ENCODE measurements at places on chromosomes 1 and 21.
A peak's percentile ranks its signal among the peaks of the same experiment; 100 is the strongest.

- no peak overlapping the region for H3K4me3 ChIP-seq
Observed at GRCh38 chr21:42777757-42778344, 101.5 kb downstream of the WDR4 start.

DNA sequence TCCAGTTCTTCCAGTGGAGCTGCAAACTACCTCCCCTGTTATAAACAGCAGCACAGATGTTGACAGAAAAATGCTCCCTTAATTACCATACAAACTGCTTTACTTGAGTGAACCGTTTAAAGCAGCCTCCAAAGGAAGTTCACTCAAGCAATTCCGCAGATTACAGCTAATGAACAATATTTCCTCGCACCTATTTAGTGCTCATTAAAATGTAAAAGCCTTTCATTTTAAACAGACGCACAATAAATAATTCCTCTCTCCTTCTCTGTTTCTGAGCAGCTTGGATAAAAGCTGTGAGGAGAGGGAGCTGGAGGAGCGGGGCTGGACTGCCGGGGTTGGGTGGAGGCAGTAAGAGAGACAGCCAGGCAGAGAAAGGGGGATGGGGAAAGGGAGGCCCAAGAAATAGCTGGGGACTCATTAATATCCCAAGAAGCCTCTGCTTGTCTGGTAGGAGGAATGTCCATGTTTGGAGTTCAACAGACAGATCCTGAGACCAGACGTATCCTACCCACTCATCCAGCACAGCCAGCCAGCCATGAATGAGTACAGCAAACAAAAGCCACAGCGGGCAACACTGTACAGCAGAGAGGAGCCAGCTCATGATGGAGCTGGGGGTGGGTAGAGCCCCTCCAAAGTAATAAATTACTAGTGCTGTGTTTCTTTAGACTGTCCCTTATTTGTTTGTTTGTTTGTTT lies 227.7 kb downstream of the GPATCH2 start:
- no peaks in the 10 kb centered on the region for H3K4me1 ChIP-seq
- H3K27me3 ChIP-seq, result no peaks in the 10 kb centered on the region
- H3K27ac ChIP-seq, result no peak overlapping the region
- DNase-seq, result no peak
- no peaks in the 10 kb centered on the region for H3K36me3 ChIP-seq
- no peak overlapping the region for H3K4me3 ChIP-seq

DNA sequence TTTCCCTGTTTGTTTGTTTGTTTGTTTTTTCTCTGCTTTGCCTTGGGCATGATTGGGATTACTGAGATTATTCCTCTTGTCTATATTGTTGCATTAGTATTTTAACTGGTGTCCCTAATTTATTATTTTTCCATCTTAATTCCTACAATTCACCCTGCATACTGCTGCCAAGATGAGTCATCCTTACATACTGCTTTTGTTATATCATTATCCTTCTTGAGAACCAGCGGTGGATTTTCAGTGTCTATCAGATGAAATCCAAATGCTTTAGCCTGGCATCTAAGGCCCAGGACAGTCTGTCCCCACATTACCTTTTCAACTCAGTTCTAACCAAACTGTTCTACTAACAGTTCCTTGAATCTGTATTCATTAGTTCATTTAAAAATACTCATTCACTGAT lies 101.7 kb downstream of the OLFML2B start:
- H3K4me1 ChIP-seq, result no peaks in the 10 kb centered on the region
- no peak overlapping the region for H3K4me3 ChIP-seq
- no peak overlapping the region for H3K27ac ChIP-seq
- H3K27me3 ChIP-seq, result no peaks in the 10 kb centered on the region

- H3K36me3 ChIP-seq, result no peaks in the 10 kb centered on the region
- DNase-seq, result no peak
- no peaks in the 10 kb centered on the region for H3K4me1 ChIP-seq
- H3K27ac ChIP-seq, result no peak overlapping the region
- no peaks in the 10 kb centered on the region for H3K27me3 ChIP-seq
- no peak overlapping the region for H3K4me3 ChIP-seq
Observed at GRCh38 chr1:217261636-217262035, 369.3 kb downstream of the GPATCH2 start.

DNA sequence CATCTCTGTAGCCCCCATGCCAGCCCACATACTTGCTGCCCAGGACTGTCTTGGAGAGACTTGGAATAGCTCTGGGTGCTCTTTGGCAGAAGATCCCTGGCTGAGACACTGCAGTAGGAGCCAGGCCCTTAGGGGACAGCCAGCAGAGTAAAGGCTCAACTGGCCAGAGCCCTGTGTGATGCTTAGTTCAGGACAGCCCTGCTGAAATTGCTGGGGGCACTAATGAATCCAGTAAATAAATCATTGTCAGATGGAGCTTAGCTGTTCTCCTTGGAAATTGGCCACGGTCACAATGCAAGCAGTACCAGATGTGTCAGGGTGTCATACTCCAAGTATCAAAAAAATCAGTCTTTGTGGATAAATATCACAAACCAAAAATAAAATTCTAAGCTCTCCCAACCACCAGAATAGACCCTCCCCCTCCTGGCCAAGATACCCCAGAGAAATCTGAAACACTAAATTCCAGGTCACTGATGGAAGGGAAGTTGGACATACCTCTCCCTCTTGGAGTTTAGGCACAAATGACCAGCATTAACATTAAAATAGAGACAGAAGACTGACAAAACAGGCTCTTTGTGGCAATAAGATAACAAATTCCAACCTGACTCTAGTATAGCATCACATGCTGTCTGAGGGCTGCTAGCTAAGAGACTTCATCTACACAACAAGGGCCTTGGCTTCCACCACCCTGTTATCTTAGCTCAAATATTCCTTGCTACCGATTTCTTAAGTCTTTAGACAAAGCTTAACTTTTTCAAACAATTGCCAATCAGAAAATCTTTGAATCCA lies 83.2 kb upstream of the DNAH14 start:
- no peak overlapping the region for H3K4me3 ChIP-seq
- DNase-seq, result no peak
- H3K27ac ChIP-seq, result no peak overlapping the region
- no peaks in the 10 kb centered on the region for H3K4me1 ChIP-seq
- no peaks in the 10 kb centered on the region for H3K36me3 ChIP-seq
- no peaks in the 10 kb centered on the region for H3K27me3 ChIP-seq

DNA sequence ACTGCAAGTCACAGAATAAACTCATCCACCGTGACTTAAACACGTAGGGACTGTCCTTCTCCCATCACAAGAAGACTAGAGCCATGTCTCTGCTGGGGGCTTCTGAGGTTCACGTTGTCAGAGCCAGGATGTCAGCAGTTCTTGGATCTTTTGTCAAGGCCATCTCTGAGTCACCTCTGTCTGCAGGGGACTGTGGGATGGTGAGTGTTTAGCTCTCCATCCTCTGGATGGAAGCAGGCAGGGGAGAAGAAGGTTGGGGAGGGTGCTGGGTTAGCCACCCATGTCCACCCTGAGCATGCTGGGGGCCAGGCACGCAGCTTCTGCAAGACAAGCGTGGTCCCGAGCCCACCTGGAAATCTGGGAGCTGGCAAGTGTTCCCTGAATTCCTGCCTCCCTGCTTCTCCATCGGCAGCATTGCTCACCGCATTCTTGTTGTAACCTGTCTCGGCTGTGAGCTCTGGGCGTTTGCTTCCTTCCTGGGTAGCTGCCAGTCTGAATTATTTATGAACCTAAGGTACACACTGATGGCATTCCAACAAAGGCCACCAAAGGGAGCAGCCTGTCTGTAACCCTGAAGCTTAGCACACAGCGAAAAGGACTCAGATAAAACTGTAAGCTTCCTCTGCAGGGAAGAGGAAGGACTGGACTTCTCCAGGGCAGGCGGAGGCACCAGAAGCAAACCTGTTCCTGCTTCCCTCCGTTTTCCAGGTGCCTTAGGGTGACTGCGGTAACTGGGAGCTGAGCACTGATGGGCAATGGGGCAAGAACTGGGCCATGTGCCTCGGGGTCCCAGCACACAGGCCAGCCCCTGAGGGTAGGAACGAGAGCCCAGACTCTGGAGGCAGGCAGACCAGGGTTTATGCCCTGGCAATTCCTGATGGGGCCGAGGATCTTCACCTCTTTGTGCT lies 88.6 kb downstream of the RIPK4 start:
- no peak overlapping the region for H3K4me3 ChIP-seq
- H3K36me3 ChIP-seq, result no peaks in the 10 kb centered on the region
- no peak overlapping the region for H3K27ac ChIP-seq

- H3K36me3 ChIP-seq, result no peaks in the 10 kb centered on the region
- H3K4me1 ChIP-seq, result no peaks in the 10 kb centered on the region
- H3K4me3 ChIP-seq, result no peak within 1 kb of the TSS
- DNase-seq, result peak; percentile 1
Observed at GRCh38 chr1:216422821-216423520, at the start of gene USH2A. Gene USH2A, minus strand, starts transcription at chr1:216423448. Its CDS starts 1,112 bp downstream, at chr1:216422336.

- no peaks in the 10 kb centered on the region for H3K36me3 ChIP-seq
- H3K4me3 ChIP-seq, result no peak overlapping the region
- H3K4me1 ChIP-seq, result no peaks in the 10 kb centered on the region
- DNase-seq, result no peak
- H3K27me3 ChIP-seq, result no peaks in the 10 kb centered on the region
Observed at GRCh38 chr21:37904856-37905255, 11.4 kb downstream of the KCNJ6 start.

- H3K4me1 ChIP-seq, result no peaks in the 10 kb centered on the region
- H3K27ac ChIP-seq, result no peak overlapping the region
- H3K4me3 ChIP-seq, result no peak overlapping the region
- H3K36me3 ChIP-seq, result no peaks in the 10 kb centered on the region
Observed at GRCh38 chr1:193342811-193343210, 156.4 kb upstream of the B3GALT2 start.

DNA sequence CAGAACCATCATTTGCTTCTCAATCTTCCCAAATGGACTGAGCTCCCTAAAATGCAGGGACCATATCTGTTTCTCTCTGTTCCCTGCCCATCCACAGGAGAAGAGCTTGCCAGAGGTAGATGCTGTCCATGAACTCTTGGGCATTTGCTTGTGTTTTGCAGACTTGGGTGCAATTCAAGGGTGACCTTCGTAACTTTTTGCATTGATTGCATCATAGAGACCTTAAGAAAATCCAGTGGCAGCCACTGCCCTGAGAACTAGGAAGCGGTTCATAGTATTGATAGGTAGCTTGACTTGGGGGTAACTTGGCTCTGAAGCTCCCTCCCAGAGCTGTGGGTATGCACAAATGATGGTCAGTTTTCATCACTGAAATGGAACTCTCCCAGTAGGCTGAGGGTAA lies 34.3 kb upstream of the EDEM3 start:
- H3K4me1 ChIP-seq, result no peaks in the 10 kb centered on the region
- no peak for DNase-seq
- no peaks in the 10 kb centered on the region for H3K36me3 ChIP-seq

DNA sequence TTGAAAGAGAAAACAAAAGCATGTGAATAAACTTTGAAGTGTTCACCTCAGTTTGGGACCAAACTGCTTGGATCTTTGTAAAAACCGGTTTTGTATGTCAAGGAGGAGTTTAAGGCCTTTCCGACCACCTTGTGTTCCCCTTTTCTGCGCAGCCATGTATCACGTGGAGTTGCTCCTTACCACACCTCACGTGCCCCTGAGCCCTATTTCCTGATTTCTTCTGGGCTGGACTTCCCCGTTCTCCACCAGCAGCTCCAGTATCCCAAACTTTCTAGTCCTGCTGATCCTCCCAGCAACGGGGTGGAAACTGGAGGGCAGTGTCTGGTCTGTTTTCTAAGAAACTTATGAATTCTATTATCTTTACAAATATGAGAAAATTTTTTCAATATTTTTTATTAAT lies 1.6 kb upstream of the SH3D21 start:
- peaks cover 25% of the 10 kb centered on the region for H3K36me3 ChIP-seq
- no peak for DNase-seq
- no peak overlapping the region for H3K4me3 ChIP-seq
- H3K4me1 ChIP-seq, result peaks cover 2% of the 10 kb centered on the region
- no peak overlapping the region for H3K27ac ChIP-seq

DNA sequence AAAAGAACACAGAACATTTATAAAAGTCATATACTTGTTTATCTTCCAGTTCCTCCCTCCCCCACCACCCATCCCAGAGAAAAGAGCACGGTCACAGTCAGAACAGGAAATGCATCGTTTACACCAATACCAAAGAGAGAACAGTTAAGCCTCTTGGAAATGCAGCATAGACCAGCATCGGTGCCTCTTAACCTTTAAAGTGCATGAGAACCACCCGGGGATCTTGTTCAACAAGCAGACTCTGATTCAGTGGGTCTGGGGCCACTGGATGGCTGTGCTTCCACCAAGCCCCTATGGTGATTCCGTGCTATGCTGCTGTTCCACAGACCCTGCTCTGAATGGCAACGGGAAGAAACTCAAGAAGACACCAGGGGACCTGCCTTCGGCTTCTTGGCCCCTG lies 19.2 kb downstream of the FAM89A start:
- peaks cover 8% of the 10 kb centered on the region for H3K4me1 ChIP-seq
- H3K36me3 ChIP-seq, result no peaks in the 10 kb centered on the region
- H3K27ac ChIP-seq, result no peak overlapping the region
- DNase-seq, result no peak
- no peaks in the 10 kb centered on the region for H3K27me3 ChIP-seq

GRCh38 chr1:14466006-14466405 lies 132.5 kb upstream of the KAZN start:
- no peaks in the 10 kb centered on the region for H3K27me3 ChIP-seq
- H3K36me3 ChIP-seq, result no peaks in the 10 kb centered on the region
- no peaks in the 10 kb centered on the region for H3K4me1 ChIP-seq

GRCh38 chr1:210438928-210439841 lies 110.5 kb downstream of the HHAT start:
- H3K36me3 ChIP-seq, result no peaks in the 10 kb centered on the region
- no peak overlapping the region for H3K4me3 ChIP-seq
- no peaks in the 10 kb centered on the region for H3K27me3 ChIP-seq
- DNase-seq, result no peak
- no peaks in the 10 kb centered on the region for H3K4me1 ChIP-seq

GRCh38 chr1:153233448-153233847 lies 16.1 kb downstream of the PRR9 start:
- DNase-seq, result no peak
- no peaks in the 10 kb centered on the region for H3K27me3 ChIP-seq
- no peaks in the 10 kb centered on the region for H3K4me1 ChIP-seq
- no peak overlapping the region for H3K4me3 ChIP-seq

- no peak for DNase-seq
- peaks cover 11% of the 10 kb centered on the region for H3K36me3 ChIP-seq
- H3K4me3 ChIP-seq, result no peak overlapping the region
- H3K27me3 ChIP-seq, result no peaks in the 10 kb centered on the region
Observed at GRCh38 chr1:234603221-234604204, 6.5 kb downstream of the IRF2BP2 start.

- no peak overlapping the region for H3K4me3 ChIP-seq
- H3K27me3 ChIP-seq, result no peaks in the 10 kb centered on the region
- no peaks in the 10 kb centered on the region for H3K4me1 ChIP-seq
- no peak for DNase-seq
- no peaks in the 10 kb centered on the region for H3K36me3 ChIP-seq
Observed at GRCh38 chr1:235015291-235015985, 113.2 kb downstream of the TOMM20 start.

DNA sequence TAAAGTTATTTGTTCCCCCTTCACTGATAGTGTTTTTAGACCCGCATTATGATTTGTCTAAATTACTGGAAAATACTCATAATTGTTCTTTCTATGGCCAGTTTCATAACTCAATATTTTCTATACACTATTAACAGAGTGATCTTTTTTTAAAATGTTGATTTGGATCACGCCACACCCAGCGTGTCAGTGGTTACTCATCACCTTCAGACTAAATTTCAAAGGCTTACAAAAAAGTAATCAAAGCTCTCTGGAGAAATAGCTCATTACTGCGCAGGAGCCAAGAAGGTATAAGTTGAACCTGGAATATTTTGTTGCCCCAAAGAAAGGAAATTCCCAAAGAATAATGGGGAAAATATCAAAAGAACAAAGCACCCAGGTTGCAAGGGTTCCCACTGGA lies 104.9 kb downstream of the EVI5 start:
- H3K4me1 ChIP-seq, result no peaks in the 10 kb centered on the region
- H3K4me3 ChIP-seq, result no peak overlapping the region
- H3K36me3 ChIP-seq, result no peaks in the 10 kb centered on the region
- no peaks in the 10 kb centered on the region for H3K27me3 ChIP-seq
- DNase-seq, result no peak

GRCh38 chr1:223843934-223844786 lies 1.6 kb downstream of the TP53BP2 start:
- no peaks in the 10 kb centered on the region for H3K36me3 ChIP-seq
- no peak overlapping the region for H3K27ac ChIP-seq
- peak overlapping the region; percentile 91 for H3K4me3 ChIP-seq
- no peak for DNase-seq

Measured in iPS DF 6.9 (cell line).